ENCODE measurements at places on chromosomes 4 and X. TPM values are rescaled to one million over a fixed set of nuclear protein-coding genes. Genes with fewer than 3 reads are reported as not detected.

DNA sequence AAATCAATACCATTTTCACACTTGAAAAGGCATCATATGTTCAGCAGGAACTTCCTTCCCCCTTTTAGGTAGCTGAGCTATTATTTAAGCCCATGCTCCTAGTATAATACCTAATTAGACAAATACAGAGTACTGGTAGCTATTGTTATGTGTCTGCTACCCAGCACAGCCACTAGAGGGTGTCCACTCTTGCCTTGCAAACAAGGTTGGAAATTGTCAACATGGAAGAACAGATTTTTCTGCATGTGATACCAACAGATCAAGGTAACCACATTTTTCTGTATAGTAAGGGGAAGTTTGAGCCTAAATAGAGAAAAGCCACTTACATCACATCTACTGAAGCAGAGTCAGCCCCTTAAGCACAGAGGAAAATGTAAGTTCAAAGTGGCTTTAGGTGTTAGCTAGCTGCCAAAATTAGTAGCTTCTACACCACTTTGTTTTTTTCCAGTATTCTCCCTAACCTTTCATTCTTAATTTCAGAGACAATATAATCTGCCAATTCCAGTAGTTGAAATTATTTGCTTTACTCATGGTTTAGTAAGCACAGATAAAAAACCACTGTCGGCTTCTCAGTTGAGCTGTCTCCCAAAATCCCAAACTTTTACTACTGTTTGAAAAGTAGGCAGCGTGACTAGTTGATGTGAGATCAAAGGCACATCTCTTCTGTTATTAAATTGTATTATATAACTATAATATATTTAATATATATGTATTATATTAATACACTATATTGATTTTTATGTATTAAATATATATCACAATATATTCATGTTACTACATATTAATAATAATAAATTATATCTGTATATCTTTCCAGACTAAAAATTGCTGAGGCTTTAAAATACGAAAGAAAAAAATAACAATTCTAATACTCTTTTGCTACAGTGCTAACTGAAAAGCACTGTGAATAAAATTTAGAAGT lies 38.2 kb downstream of the EDNRA start:
- no peak for DNase-seq

The DUSP21 gene
- total RNA-seq: not detected

The TLR6 gene
- 2.5 TPM for total RNA-seq

DNA sequence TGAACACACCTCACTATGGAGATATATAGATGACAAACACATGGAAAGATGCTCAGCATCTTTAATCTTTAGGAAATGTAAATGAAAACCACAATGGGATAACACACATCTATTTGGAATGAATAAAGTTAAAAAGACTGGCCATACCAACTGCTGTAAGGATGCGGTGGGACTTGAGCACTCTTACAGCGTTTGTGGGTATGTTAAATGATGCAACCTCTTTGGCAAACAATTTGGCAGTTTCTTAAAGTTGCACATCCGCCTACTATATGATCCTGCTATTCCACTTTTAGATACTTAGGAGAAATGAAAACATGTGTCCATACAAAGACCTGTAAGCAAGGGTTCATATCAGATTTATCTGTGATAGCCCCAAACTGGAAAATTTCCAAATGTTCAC lies 50.7 kb downstream of the MRPL1 start:
- no peak for DNase-seq

The PSMD10 gene
- 80.1 TPM for total RNA-seq

DNA sequence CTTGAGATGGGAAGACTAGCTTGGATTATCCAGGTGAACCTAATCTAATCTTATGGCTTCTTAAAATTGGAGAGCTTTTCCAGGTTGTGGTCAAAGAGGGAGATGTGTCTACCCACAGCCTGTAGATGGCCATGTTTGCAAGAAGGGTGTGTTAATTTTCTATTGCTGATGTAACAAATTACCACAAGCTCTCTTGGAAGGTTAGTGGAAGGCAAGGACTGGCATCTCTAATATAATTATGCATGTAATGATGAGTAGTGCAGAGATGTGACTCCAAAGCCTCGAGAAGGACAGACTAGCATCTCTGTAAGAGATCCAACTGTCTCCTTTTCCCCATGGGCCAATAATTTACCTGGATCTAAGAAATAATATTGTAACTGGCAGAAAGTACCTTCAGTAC lies 3.2 kb upstream of the ADH1B start:
- DNase-seq: no peak

The IL13RA1 gene
- total RNA-seq: 78.7 TPM

The SCFD2 gene
- total RNA-seq: 10.3 TPM

The KCNIP4 gene
- 0.55 TPM for total RNA-seq

DNA sequence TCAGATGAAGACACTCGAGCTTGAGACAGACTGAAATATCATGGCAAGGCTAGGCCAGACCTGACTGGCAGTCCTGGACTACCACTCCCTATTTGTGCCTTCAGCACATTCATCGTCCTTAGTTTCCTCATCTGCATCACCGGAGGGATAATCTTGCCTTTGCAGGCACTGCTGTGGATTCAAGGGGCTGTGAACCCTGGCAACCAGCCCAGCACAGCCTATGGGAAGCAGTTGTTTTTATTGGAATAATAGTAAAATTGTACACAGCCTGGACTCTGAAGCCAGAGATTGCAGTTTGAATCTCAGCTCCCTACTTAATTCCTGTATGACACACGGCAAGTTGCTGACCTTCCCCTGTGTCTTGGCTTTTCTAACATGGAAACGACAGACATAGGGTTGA lies 161.0 kb downstream of the NSUN7 start:
- no peak for DNase-seq
